Activated CD8-positive, alpha-beta T cell treated with anti-CD3 and anti-CD28 coated beads for 36 hours (primary cell): ENCODE measurements at places on chromosomes 7 and 10. TPM values are rescaled to one million over a fixed set of nuclear protein-coding genes. Genes with fewer than 3 reads are reported as not detected.
A peak's percentile ranks its signal among the peaks of the same experiment; 100 is the strongest.

Gene GPR146
- 8.5 TPM for total RNA-seq

DNA sequence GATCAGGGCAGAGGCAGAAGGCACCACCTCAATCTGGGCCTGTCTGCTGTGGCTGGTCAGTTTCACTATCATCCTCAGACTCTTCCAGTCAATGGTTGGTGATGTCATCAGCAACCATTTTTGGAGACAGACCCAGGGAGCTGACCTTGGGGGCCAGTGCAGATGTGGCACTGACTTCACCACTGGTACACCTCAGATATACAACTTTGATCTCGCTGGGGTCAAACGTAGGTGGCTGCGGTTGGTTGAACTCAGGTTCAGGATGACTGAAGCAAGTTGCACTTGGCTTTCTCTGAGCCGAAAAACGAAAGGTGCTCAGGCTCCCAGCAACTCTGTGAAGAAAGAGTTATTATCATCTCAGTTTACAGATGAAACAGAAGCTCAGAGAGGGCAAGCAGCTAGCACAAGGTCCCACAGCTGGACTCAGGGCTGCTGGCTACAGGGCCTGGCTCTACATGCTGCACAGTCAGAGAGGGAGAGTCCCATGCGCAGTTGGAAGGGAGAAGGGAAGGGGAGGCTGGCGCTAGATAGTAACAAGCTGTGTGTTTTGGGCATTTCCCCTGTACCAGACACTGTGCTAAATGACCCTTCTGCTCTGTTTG, 27.2 kb downstream of the ANKRD16 start:
- peak; percentile 27 for DNase-seq

Gene AKR1C2
- not detected for total RNA-seq

- no peak for DNase-seq
Measured at GRCh38 chr7:36148422-36149065, 4.5 kb upstream of the EEPD1 start.

DNA sequence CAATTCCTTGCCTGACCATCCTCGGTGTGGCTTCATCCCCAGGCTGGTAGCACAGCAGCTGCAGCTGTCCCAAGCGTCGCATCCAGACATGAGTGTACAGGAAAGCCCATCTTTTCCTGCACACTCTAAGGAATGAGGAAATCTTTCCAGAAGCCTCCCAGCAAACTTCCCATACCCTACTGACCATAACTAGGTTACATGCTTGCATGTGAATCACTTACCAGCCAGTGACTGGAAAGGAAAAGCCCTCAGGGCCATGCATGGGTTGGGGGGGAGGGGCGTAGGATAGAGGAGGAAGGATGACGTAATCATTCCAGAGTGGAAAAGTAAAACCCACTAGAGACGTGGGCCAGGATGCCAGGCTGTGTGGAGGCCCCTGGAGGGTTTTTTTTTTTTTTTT, 18.9 kb upstream of the ZNF212 start:
- no peak for DNase-seq

DNA sequence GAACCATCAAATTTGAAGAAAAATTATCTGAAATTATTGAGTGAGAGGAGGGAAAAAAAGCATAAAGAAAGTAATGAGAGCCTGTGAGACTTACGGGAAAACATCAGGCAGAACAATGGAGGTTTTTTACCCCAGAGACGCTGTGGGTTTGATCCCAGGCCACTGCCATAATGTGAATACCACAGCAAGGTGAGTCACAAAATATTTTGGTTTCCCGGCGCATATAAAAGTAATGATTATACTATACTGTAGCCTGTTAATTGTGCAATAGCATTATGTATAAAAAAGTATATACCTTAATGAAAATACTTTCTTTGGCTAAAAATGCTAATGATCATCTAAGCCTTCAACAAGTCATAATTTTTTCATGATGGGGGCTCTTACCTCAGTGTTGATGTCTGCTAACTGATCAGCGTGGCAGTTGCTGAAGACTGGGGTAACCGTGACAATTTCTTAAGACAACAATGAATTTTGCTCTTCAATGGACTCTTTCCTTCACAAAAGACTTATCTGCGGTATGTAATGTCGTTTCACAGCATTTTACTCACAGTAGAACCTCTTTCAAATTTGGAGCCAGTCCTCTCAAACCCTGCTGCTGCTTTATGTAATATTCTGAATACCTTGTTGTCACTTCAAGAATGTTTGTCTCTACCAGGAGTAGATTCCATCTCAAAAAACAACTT, 97.0 kb upstream of the FAM20C start:
- DNase-seq, result no peak

DNA sequence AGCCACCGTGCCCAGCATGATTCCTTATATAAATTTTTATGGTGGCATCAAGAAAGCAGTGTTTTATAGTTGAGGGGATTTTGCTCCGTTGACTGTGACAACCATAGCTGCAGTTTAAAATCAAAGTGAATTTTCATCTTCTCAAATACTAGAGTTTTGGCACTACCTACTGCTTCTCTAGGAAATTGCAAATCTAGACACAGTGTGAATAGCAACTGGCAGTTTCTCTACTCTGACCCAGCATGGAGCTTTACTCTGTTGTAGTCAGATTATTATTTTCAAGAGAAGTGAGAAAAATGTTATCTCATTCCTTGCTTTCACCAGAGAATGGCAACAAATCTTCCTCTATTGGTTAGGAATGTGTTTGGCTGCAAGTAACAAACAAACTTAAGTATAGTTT, 22.9 kb downstream of the MCM10 start:
- no peak for DNase-seq
